ENCODE measurements at places on chromosomes 16 and 17.
A peak's percentile ranks its signal among the peaks of the same experiment; 100 is the strongest.

DNA sequence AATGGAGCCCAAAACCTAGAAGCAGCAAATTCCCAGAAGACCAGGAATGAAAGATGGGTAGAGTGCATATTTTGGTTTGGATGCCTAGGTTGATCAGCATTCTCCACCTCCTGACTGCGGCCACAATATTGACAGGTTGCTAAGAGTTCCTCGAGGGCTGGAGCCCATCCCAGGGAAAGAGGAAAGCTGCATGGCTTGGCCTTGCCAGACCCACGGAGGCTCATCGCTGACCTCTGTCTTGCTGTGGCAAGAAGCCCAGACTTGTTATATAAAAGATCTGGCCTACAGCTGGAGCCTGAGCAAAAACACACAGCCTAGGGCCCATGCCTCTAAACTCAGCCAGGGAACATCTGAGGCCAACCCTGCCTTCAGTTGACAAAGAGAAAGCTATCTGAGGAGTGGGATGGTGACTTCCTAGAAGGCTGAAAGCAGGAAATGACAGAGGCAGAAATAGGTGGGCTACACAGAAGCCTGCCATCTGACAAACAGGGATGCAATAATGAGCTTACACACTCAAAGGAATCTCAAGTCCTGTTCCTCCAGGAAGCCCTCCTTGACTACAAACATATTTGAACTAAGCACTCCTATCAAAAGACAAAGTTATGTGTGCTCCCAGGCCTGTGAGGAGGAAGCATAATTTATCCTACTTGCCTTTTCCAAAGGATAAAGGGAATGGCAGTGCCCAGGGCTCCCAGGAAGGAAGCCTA is 22.5 kb upstream of the SLC35B1 start:
- DNase-seq: no peak

- no peak for DNase-seq
These were observed 3.4 kb upstream of the PRSS8 start for GRCh38 chr16:31138621-31139578.

DNA sequence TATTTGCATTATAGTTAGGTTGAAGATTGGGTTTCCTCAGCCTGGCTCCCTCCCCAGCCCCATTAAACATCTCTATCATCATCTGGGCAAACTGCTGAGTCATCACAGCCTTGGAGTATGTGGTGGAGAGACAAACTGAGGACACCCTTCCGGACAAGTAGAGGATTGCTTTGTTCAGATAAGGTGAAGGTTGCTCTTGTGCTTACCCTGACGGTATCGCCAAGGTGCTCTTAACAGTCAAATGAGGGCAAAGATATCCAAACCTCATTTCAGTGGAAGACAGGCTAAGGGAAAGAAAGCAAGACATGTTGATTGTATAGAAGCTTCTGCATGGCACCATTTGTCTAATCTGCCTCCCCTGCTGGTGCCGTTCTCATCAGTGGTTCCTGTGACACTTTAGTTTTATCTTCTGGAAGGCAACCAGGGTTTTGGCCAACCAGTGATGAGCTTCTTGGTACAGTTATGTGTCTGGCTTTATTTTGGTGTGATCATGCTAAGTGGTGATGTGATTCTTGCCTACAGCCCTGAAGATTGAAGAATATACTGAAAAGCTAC is 56.9 kb upstream of the LGALS9 start:
- no peak for DNase-seq

GRCh38 chr16:57807968-57808528 is 5.8 kb upstream of the KIFC3 start:
- DNase-seq: peak; percentile 63

DNA sequence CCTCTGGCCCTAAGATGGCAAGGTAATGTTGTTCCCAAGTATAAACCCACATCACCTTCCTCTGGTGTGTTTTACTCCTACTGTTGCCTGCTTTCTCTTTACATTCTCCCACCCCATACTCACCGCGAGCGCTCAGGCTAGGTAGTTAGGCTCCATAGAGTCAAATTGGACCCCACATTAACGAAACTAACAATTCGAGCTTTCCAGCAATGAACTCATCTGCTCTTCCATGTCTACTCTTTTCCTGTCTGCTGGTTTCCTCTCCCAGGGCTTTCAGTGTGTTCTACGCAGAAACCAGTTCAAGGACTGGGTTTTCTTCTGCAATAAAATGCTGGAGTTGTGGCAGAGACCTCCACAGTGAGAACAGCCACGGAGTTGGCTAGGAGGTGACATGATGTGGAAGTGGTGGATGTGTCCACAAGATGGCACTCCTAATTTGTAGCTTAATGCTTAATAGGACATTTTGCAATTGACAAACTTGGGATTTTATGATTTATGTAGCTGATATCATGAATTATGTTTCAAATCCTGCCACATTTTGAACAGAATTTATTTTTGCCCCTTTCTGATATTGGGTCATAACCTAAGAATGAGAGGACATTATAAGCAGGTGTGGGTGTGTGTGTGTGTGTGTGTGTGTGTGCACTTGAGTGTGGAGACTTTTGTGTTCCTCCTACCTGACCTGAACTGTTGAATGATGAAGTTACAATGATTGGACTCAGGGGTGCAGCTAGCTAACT is 2.2 kb upstream of the UQCRC2 start:
- DNase-seq: no peak

- DNase-seq: no peak
These were observed 16.3 kb upstream of the CACNG4 start for GRCh38 chr17:66948061-66948750.

DNA sequence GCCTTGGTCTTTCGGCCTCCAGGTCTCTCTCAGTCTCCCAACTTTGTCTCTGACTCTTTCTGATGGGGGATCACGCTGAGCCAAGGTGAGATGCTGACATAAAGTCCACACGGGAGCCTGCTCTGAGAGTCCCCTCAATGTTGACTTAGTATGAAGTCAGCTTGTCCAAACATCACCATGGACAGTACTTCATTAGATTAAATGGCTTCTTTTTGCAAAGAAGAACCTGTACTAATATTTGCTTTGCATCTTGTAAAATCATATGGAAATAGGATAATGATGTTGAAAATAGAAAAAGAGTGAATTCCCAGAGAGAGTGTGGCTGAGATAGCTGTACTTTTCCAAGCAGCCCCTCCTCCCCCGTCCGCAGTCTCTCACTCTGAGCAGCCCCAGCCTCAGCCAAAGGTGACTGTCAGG is 56.7 kb upstream of the SIAH1 start:
- no peak for DNase-seq

- peak; percentile 92 for DNase-seq
These were observed at the start of gene MAP2K4 for GRCh38 chr17:12020642-12021622. TSS of gene MAP2K4 (plus strand) at chr17:12020877. CDS start at chr17:12020887, 10 bp downstream.

- no peak for DNase-seq
These were observed 26.2 kb upstream of the ALKBH5 start for GRCh38 chr17:18157354-18157985.

DNA sequence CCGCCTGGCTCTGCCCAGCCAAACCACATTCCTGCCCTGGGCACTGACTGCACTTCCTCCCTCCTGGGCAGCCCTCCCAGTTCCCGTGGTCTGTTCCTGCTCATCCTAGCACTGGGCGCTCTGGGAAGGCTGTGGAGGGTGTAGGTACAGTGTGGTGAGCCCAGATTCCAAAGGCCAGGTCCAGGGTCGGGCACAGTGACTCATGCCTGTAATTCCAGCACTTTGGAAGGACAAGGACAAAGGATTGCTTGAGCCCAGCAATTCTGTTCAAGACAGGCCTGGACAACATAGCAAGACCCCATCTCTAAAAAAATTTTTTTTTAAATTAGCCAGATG is 30.6 kb downstream of the C16orf74 start:
- no peak for DNase-seq

DNA sequence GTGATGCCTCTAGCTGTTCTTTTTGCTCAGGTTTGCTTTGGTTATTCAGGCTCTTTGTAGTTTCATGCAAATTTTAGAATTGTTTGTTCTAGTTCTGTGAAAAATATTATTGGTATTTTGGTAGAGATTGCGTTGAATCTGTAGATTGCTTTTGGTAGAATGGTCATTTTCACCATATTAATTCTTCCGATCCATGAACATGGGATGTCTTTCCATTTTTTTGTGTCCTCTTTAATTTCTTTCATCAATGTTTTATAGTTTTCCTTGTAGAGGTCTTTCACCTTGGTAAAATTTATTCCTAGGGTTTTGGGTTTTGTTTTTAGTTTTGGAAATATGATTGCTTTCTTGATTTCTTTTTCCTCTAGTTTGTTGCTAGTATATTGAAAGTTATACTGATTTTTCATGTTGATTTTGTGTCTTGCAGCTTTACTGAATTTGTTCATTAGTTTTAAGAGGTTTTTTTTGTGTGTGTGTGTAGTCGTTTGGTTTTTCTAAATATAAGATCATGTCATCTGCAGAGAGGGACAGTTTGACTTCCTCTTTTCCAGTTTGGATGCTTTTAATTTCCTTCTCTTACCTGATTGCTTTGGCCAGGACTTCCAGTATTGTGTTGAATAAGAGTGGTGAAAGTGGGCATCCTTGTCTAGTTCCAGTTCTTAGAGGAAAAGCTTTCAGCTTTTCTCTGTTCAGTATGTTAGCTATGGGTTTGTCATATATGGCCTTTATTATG is 42.4 kb downstream of the NSRP1 start:
- DNase-seq: no peak

DNA sequence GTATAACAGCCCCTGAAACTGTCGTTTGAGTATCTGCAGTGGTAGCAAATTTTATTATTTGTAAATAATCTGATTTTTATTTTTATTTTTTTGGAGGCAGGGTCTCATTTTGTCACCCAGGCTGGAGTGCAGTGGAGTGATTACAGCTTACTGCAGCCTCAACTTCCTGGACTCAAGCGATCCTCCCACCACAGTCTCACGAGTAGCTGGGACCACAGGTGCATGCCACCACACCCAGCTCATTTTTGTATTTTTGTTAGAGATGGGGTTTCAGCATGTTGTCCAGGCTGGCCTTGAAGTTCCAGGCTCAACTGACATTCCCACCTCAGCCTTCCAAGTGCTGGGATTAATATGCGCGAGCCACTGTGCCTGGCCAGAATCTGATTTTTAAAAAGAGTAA is 2.8 kb downstream of the NDEL1 start:
- no peak for DNase-seq

DNA sequence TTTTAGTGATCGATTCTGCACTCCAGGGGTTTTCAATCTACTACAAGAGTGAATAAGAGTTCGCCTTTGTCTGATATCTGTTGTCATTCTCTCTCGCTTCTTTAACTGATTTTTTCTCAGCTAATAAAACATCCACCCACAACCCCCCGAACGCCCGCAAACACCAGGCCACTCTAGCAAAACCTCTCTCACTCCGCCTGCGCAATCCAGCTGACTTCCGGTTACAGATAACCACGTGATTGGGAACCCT is 338 bp upstream of the RPL19 start:
- DNase-seq: peak; percentile 88

GRCh38 chr17:78458736-78459335 is 80.4 kb downstream of the PGS1 start:
- no peak for DNase-seq

- no peak for DNase-seq
These were observed 7.8 kb downstream of the HSD17B2 start for GRCh38 chr16:82042846-82043245.

GRCh38 chr16:30509081-30509765 is 17.1 kb downstream of the ZNF768 start:
- DNase-seq: no peak

DNA sequence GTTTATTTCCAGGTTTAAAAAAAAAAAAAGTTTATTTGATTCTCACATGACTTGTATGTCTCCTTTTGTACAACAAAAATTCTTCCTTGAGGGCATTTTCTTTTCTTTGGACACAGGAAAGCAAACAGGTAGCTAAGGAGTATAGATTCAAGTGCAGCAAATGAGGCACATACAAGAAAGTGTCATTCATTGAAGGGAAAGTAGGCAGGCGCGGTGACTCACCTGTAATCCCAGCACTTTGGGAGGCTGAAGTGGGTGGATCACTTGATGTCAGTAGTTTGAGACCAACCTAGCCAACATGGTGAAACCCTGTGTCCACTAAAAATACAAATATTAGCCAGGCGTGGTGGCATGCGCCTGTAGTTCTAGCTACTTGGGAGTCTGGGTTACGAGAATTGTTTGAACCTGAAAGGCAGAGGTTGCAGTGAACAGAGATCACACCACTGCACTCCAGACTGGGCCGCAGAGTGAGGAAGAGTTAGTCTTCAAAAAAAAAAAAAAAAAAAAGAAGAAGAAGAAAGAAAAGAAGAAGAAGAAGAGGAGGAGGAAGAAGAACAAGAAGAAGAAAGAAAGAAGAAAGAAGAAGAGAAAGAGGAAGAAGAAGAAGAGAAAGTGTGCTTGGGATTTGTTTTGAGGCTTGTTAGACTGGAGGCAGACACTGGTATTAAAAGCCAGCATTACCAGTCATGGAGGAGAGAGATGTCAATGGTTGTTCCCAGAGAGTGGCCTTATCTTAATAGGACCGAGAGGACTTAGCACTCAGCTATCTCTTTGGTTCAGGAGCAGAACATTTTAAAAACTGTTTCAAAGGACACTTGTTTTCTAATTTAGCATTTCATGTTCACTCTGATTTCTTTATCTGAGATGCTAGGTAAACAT is 19.7 kb downstream of the GINS3 start:
- no peak for DNase-seq

- no peak for DNase-seq
These were observed 2.1 kb downstream of the TRAF4 start for GRCh38 chr17:28745786-28746411.

GRCh38 chr16:66523861-66524354 is 26.0 kb downstream of the TK2 start:
- no peak for DNase-seq

DNA sequence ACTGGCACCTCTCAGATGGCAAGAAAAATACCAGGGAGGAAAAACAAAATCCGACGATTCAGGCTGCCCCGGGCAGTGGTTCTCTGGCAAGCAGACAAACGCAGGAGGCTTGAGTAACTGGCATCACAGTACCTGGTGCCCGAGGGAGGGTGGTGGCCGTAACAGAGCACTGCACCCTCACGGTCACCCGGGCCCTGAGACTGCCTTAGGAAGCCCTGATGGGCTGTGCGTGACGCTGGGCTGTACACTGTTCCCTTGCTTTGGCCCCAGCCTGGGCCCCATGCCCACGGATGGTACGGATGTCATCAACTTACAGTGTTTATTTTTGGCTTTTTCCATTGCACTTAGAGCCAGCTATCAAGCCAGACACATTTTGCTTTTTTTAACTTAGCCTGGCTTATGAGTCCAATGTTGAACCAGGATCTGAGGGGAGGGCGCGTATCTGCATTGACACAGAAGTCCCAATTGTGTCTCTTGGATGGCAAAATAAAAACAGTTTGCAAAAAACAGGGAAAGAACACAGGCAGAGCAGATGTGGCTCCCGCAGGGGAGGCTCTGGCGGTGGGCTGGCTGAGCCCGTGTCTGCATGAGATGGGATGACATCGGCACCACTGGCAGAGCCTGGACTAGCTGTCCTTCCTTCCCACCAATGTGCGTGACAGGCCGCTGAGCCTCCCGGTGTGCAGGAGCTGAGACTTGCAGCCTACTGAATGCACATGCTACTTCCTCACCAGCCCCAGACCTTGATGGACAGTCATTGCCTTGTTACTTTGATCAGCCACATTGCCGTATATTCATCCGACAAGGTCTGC is 287.7 kb downstream of the FOXL1 start:
- no peak for DNase-seq

DNA sequence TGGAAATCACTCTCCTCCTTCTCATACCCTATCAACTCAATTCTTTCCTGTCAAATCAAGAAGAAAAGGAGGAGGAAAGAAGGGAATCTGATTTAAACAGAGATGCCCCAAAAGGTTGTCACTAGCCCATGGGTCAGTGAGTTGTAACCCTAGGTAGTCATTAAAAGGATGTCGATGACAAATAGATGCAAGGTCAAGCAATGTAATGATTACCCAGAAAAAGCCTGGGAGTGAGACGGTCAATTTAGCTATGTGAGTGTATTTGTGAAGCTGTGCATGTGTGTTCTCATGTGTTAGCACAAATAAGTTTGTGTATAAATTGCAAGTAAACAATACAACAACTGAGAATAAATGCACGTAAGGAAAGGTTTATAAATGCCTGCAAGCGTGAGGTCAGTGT is 190.5 kb upstream of the PMFBP1 start:
- no peak for DNase-seq
